ENCODE measurements at places on chromosomes 6 and 20. TPM values are rescaled to one million over a fixed set of nuclear protein-coding genes. Genes with fewer than 3 reads are reported as not detected.

ILRUN gene
- total RNA-seq: 67.2 TPM

FOXC1 gene
- total RNA-seq: 0.07 TPM

AKAP12 gene
- total RNA-seq: 1.1 TPM

BTN2A1 gene
- 19.8 TPM for total RNA-seq

- no peak for DNase-seq
- H3K4me1 ChIP-seq: peaks cover 65% of the 10 kb centered on the region
- H3K27ac ChIP-seq: peak overlapping the region; percentile 94
- peaks cover 58% of the 10 kb centered on the region for H3K36me3 ChIP-seq
- H3K27me3 ChIP-seq: no peaks in the 10 kb centered on the region
These were observed 4.0 kb downstream of the STK4 start for GRCh38 chr20:44970243-44970757.

DNA sequence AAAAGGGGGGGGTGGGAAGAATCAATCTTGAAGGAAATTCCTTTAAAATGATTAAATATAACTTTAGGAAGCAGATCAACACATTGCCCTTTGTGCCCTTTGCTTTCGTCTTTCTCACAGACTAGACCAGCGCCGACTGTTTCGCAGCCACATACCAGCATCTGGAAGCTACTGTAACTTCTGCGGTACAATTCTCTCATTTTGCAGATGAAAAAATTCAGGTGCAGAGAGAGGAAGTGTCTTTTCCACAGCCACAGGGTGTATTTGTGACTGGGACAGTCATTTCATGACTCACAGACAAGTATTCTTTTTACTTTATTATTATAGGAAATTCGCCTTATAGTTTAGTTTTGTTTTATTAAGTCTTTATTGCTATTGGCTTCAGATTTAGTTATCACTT is 84.2 kb downstream of the UST start:
- peaks cover 7% of the 10 kb centered on the region for H3K4me1 ChIP-seq
- H3K27ac ChIP-seq: no peak overlapping the region
- H3K27me3 ChIP-seq: peaks cover 16% of the 10 kb centered on the region
- no peak overlapping the region for H3K4me3 ChIP-seq
- no peaks in the 10 kb centered on the region for H3K36me3 ChIP-seq
- no peak for DNase-seq

DNA sequence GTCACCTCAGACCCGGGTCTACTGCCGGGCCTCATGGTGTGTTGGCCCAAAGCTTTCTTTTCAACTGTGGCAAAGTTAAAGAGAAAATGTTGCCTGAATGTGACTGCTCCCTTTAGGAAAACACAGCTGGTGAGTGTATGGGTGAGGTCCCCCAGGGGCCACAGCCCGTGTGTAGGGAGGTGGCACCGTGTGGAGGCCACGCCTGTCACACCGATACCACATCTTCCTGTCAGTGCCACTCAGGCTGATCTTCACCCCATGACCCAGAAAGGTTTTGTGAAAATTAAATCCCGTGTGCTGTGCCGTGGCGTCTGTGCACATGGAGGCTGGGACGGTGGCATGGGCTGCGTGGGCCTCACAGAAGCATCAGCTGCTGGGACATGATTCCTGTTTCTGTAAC is 10.7 kb upstream of the ADRM1 start:
- H3K27ac ChIP-seq: no peak overlapping the region
- peaks cover 3% of the 10 kb centered on the region for H3K4me1 ChIP-seq
- H3K4me3 ChIP-seq: no peak overlapping the region
- H3K27me3 ChIP-seq: no peaks in the 10 kb centered on the region

GRCh38 chr20:50690650-50691572 is at the start of gene RIPOR3:
TSS of gene RIPOR3 (minus strand) at chr20:50691542. CDS start at chr20:50691128, 414 bp downstream.
- H3K27ac ChIP-seq: no peak within 1 kb of the TSS
- peaks cover 6% of the 10 kb centered on the region for H3K4me1 ChIP-seq
- no peaks in the 10 kb centered on the region for H3K36me3 ChIP-seq
- peaks cover 50% of the 10 kb centered on the region for H3K27me3 ChIP-seq

DNA sequence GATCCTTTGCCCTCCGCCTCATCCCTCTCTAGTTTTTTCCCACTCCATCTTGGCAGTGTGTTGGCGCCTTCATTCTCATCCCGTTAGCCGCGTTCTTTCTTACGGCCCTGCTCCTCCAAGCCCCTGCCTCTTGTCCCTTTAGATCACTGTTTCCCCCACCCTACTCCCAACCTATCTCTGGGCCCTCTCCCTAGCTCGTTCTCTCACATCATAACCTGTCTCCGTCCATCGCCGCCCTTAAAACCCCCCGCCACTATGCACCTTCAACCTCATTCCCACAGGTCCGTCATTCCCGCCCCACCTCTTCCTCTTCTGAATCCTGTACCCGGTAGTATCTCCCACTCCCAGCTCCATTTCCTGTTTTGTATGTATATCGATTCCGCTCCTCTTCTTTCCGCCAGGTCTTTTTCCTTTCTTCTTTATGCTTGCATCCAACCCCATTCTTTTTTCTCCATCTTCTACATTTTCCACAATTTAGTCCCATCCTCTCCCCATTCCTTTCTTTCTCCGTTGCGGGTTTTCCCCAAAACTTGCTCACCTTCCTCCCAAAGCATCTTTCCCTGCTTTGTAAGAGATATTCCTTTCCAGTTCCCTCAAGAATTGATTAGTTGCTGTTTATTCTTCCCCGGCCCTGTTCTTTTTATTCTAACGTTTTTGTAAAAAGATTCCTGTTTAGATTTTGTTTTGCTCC is 671 bp downstream of the EFHC1 start:
- H3K4me3 ChIP-seq: no peak overlapping the region
- H3K4me1 ChIP-seq: peaks cover 17% of the 10 kb centered on the region
- no peaks in the 10 kb centered on the region for H3K36me3 ChIP-seq
- peaks cover 11% of the 10 kb centered on the region for H3K27me3 ChIP-seq
- H3K27ac ChIP-seq: no peak overlapping the region
- DNase-seq: no peak

Measured in activated CD4-positive, alpha-beta T cell treated with anti-CD3 and anti-CD28 coated beads, Interleukin-2, amount 10 ng/mL, durations not matched to agents 24 days and 14 days (primary cell).